Bronchial smooth muscle cell (primary cell): ENCODE measurements at places on chromosomes 7 and 10. TPM values are rescaled to one million over a fixed set of nuclear protein-coding genes. Genes with fewer than 3 reads are reported as not detected.

The ARL3 gene
- total RNA-seq = 8.4 and 9.5 TPM in 2 replicates

The ADAM22 gene
- 0.47 and 1.4 TPM in 2 replicates for total RNA-seq

The GALNT17 gene
- not detected in 2 replicates for total RNA-seq

The ZC3HAV1L gene
- 2.8 and 3.8 TPM in 2 replicates for total RNA-seq

The CDNF gene
- total RNA-seq = 1.5 and 3.0 TPM in 2 replicates

The FAM185A gene
- total RNA-seq = 10.2 and 10.6 TPM in 2 replicates

The ERVW-1 gene
- total RNA-seq = not detected in 2 replicates

The CALHM1 gene
- not detected in 2 replicates for total RNA-seq

The AKR1C8 gene
- not detected in 2 replicates for total RNA-seq

The CADPS2 gene
- total RNA-seq = 11.8 and 16.6 TPM in 2 replicates

The CLDN3 gene
- total RNA-seq = under 0.01 TPM in 1 of 2 replicates, not detected in the other

The CBLL1 gene
- 9.1 and 11.3 TPM in 2 replicates for total RNA-seq

The TMEM229A gene
- not detected in 2 replicates for total RNA-seq

The CALML3 gene
- not detected in 2 replicates for total RNA-seq

The SLC26A5 gene
- total RNA-seq = under 0.01 TPM in 1 of 2 replicates, not detected in the other

The AKR1B15 gene
- total RNA-seq = not detected in 2 replicates

The FOXP2 gene
- 4.2 and 6.1 TPM in 2 replicates for total RNA-seq

The MYH16 gene
- total RNA-seq = not detected in 2 replicates

The HK1 gene
- 93.5 and 113 TPM in 2 replicates for total RNA-seq

The GATA3 gene
- not detected in 2 replicates for total RNA-seq

The GIMAP1 gene
- total RNA-seq = 0.09 TPM in 1 of 2 replicates, not detected in the other

The NRG3 gene
- not detected in 2 replicates for total RNA-seq

The FERD3L gene
- not detected in 2 replicates for total RNA-seq

The LRRD1 gene
- total RNA-seq = under 0.01 TPM in 1 of 2 replicates, not detected in the other

The RNF32 gene
- total RNA-seq = 1.3 and 2.8 TPM in 2 replicates

The NCAPG2 gene
- 7.4 and 7.6 TPM in 2 replicates for total RNA-seq

The RAPGEF5 gene
- 0.95 and 1.3 TPM in 2 replicates for total RNA-seq

The ACSM6 gene
- not detected in 2 replicates for total RNA-seq

The ANXA8L1 gene
- 0.16 and 0.17 TPM in 2 replicates for total RNA-seq

The LRRC17 gene
- 311 and 381 TPM in 2 replicates for total RNA-seq

The UCMA gene
- total RNA-seq = not detected in 2 replicates

The SFTPD gene
- total RNA-seq = not detected in 2 replicates

The AOAH gene
- not detected in 2 replicates for total RNA-seq

The GRID2IP gene
- under 0.01 TPM in 1 of 2 replicates, not detected in the other for total RNA-seq

The MEST gene
- 4.6 and 18.0 TPM in 2 replicates for total RNA-seq

The FXYD4 gene
- total RNA-seq = not detected in 2 replicates

The PKD2L1 gene
- not detected in 2 replicates for total RNA-seq

The MBLAC1 gene
- total RNA-seq = 1.8 and 4.7 TPM in 2 replicates

The OR6B1 gene
- not detected in 2 replicates for total RNA-seq

The SLC13A1 gene
- total RNA-seq = not detected in 2 replicates

The TRIP6 gene
- total RNA-seq = 73.1 and 81.6 TPM in 2 replicates
